ENCODE measurements at places on chromosomes 2 and 18.
A peak's percentile ranks its signal among the peaks of the same experiment; 100 is the strongest.

- no peak for DNase-seq
Observed at GRCh38 chr2:5140347-5140746, 551.8 kb upstream of the SOX11 start.

DNA sequence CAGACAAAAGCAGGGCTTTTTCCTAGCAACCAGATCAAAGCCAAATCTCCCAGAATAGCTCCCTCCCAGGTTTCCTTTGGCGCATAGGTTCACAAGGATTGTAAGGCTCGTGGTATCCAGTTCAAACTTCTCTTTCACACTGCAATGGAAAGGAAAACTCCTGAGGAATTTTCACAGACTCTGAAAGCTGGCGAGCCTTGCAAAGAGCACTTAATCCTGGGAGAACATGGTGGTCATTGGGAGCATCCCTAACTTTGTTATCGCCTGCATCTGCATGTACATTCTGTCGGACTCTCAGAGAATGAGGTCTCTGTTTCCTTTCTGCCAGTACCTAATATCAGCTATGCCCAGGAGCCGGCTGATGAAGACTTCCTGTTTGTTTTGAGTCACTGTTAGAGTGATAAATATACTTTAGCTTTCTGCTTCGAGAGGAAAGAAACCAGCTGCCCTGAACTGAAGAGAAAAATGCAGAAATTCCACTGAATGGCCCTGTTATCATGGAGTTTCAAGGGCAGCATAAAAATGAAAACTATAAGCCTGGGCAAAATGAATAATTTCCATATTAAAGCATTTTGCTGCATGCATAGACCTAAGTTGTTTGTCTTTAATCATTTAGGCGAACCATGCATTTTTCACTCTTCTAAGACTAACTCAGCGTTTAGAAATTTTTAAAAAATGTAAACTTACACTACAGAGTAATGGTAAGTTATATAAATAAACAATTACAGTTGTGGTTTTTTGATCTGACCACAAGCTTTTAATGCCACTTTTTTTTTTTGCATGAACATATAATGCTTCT, 76.4 kb upstream of the ZEB2 start:
- DNase-seq: peak; percentile 21

DNA sequence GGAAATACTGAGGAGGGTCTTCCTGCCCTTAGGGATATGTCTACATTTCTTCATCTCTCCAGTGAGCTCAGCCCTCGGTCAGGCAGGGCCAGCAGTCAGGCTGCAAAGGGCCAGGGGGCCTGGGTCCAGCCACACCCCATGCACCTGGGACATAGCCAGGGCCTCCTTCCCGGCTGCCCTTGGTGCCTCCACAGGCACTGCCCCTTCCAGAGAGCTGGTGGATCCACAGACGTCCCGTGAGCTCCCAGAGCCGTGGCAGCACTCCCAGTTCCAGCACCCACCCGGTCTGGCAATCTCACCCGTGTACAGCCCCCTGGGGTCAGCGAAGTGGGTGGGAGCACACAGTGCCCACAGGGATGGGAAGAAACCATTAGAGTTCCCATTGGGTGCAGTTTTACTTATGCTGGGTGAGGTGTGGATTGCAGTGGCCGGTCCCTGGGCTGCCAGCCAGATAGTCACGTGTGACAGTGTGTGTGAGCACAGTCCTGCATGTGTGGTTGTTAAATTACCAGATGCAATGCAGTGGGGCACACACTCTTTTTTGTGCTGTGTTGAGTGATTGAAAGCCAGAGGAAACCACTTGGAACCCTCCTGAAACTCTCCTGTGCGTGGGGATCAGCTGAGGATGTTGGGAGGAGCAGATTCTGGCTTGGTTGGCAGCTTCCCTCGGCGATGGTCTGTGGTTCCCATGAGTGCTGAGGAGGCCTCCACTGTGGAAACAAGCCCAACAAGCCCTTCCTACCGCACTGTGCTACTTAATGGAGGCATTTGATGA, 131.0 kb downstream of the SNTG2 start:
- DNase-seq: no peak

DNA sequence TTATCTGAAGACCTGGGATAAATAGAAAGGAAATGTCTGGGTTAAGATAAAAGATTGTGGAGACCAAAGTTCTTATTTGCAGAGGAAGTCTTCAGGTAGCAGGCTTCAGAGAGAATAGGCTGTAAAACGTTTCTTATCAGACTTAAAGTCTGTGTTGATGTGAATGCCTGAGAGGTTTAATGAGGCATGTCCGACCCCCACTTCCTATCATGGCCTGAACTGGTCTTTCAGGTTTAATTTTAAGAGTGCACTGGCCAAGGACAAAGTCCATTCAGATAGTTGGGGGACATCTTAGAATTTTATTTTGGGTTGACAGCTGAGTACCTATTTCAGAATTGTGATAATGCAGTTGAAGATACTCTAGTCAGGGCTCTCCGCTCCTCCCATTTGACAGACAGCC, 92.1 kb downstream of the ATL2 start:
- no peak for DNase-seq

- no peak for DNase-seq
Observed at GRCh38 chr2:228747483-228747882, 523.6 kb downstream of the PID1 start.

DNA sequence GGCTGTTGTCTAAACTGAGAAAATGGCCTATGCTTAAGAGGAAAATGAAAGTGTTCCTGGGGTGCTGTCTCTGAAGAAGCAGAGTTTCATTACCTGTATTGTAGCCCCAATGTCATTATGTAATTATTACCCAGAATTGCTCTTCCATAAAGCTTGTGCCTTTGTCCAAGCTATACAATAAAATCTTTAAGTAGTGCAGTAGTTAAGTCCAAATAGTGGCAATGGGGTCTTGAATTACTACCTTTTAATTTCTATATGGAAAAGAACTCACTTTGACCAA, 13.8 kb upstream of the ALLC start:
- DNase-seq: no peak

GRCh38 chr2:5365871-5366461, 326.2 kb upstream of the SOX11 start:
- peak; percentile 66 for DNase-seq

- no peak for DNase-seq
Observed at GRCh38 chr2:215338883-215339679, 27.2 kb downstream of the ATIC start.

- peak; percentile 58 for DNase-seq
Observed at GRCh38 chr18:37322492-37323035, 243.0 kb downstream of the CELF4 start.

GRCh38 chr2:63078852-63079606, 28.4 kb downstream of the OTX1 start:
- no peak for DNase-seq

DNA sequence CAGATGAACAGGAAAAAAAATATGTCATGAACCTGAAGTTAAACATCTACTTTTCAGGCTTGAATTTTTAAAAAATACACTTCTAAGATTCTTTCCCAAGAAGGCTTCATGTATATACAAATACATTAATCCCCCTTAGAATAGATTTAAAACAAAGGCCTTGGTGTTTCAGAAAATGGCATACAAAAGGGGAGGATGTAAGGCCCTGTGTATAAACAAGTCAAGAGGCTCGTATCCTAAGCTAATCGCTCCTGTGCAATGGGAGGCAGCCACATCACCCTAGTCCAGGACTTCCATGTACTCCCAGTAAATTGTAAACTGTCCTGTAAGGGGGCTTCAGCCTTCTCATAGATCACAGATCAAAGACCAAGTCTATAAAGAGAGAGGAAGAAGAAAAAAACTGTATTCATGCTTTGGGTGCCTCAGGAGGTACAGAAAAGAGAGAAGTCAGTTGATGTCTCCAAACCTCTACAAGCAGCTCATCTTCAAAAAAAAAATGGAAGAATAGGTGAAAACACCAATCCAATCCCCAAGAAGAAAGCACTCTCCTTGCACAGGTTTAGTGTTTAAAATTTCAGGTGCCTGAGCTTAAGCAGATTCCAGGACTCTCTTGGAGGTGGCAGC, 53.9 kb downstream of the ANKRD44 start:
- no peak for DNase-seq

DNA sequence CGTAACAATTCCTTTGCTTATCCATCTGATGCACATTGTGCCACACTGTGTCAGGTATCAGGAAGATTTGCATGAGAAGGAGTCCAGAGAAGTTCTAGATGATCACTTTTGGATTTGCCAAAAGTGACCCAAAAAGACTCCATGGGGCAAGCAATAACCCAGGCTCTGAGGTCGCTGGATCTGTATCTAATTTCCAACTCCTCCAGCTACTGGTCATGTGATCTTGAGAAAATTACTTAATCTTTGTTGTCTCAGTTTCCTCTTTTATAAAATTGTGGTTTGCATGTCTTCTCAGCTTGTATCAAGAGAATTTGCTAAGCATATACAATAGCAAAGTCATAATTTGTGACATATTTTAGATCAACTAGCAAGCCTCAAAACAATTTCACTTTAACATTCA, 61.3 kb upstream of the ITGA4 start:
- no peak for DNase-seq

DNA sequence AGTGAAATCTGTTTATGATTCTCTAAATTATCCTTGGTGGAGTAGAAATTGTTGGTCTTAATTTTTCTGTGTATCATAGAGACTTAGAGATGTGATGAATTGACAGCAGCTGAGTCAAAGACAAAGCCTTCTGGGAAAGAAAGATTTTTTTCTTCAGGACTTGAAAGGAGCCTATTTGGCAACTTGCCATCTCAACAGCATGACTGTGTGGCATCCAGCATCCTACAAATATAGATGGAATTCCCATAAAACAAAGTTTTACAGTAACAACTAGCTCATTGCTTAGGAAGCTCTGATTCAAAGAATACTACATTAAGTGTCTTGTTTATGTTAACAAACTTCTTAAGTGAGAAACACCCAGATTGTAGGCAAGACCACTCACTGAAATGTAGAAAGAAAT, 79.2 kb upstream of the SETBP1 start:
- no peak for DNase-seq

DNA sequence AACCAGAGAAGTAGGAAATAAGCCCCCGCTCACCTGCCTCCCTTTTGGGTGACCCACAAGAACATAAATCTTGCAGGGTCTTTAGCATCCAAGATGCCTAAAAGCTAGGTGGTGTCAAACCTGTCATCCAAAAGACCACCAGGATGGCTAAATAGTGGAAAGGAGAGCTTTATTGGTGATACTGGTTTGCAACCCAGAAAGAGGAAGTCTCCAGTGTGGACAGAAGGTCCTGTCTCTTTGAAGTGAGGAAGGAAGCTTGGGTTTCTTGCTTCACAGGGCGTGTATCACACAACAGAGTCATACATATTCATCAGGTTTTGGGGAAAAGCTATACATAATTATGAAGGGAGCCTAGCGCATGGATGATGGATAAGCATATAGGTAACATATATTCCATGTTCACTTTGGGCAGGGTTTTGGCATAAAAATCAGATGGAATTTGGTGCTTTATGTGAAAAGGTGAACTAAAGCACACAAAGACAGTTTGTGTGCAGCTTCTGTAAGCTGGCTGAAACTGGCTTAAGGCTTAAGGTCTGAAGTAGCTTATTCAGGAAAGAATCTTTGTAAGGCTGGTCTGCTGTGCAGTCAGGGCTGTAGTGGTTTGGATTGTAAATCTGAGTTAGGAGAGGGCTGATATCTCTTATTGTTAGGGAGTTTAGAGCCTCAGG, 102.2 kb upstream of the MSH2 start:
- DNase-seq: no peak

All from right kidney (tissue), 9 donors.